B cell (primary cell): ENCODE measurements at places on chromosomes 12 and 14.

- no peak for DNase-seq
Observed at GRCh38 chr14:32524609-32525375, 195.7 kb downstream of the AKAP6 start.

GRCh38 chr12:41556176-41556575 is 368.1 kb downstream of the PDZRN4 start:
- no peak for DNase-seq

DNA sequence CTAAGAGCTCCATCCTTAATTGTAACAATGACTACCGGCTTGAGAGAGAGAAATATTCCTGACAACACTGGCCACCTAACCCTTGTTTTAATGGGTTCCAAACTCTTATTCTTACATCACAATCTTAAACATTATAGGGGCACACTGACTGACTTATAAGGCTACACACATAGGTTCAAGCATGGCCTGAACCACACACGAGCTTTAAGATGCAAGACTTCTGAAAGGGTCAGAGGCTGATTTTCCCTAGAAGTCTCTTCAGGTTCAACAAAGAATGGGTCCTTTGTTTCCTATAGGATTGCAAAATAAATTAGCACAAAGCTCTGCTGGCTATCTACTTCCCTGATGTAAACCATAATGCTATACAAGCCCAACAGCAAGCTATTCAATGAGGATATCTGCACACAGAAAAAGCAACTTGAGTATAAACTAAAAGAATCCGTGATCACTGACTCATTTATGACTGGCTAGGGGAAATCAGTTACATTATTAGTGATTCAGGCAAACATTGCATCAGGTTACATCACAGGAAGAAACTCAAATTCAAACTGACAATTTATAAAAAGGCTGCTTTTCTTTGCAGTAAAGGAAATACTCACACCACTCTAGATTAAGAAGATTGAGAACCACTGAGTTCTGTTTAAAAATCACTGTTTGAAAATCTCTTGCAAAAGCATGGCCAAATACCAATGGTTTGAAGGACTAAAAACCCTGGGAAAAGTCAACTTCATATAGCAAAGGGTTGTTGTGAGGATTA is 8.5 kb downstream of the BTG1 start:
- no peak for DNase-seq

- no peak for DNase-seq
Observed at GRCh38 chr12:114131824-114132223, 165.7 kb upstream of the RBM19 start.

GRCh38 chr14:27688841-27689444 is 1077.6 kb upstream of the FOXG1 start:
- no peak for DNase-seq

GRCh38 chr14:68638141-68638999 is 154.5 kb downstream of the ZFP36L1 start:
- no peak for DNase-seq

DNA sequence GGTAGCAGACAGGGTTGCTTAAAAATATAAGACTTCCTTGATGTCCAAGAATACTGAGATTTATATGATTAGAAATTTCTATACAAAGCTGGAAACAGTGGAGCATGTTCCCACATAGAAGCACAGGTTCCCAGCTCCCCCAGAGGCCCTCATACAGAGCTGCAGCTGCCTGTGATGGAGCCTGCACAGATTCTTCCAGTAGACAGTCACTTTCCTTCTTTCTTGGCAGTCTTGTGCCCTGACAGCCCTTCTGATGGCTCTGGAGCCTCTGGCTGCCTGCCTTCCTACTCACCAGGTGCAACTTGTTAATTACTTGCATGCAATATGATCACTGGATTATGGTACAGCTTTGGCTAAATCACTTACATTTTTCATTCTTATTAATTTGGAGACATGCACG is 44.4 kb downstream of the BICD1 start:
- no peak for DNase-seq

- DNase-seq = no peak
Observed at GRCh38 chr14:72443256-72443655, 450.6 kb downstream of the DPF3 start.

DNA sequence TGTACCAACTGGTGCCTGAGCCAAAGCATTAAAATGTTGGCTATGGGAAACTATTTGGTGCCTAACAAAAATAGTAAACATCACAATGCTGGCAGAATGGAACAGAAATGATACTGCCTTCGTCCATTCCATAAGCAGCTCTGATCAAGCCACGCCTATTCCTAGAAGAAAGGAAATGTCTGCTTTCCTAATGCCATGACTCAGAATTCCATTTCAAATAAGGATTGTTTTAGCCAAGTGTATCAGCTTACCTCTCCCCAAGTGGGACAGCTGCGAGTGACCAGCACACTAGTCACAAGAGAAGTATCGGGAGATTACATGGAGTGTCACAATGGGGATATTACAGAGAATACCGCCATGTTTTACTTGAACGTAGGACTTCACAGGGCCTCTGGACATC is 38.7 kb downstream of the GLT8D2 start:
- no peak for DNase-seq

DNA sequence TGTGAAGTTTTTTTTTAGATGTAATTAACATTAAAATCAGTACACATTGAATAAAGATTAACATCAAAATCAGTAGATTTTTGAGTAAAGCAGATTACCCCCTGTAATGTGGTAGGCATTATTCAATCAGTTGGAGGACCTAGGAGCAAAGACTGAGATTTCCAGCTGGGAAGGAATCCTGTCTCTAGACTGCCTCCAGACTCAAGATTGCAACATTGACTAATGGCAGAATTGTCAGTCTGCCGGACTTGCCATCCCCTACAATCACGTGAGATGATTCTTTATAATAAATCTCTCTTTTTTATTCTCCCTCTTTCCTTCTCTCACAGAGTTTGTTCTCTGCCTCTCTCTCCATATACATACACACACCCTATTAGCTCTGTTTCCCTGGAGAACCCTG is 51.4 kb upstream of the SLC6A15 start:
- no peak for DNase-seq

DNA sequence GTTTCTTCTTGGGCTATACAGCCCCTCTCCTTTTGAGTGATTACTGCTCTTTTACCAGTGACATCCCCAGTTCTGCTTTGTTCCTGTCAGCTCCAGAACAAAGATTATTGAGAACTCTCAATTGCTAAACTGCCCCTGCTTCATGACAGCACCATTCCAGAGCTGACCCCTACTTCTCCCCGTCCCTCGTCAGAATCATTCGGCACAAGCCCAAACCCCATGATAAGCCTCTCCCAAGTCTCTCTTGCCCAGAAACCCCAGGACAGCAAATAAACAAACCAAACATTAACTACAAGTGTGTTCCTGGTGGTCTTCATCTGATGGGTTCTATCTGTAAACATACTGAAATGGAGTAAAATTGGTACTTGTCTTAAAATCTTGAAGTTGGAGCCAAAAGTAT is 9.3 kb upstream of the DLGAP5 start:
- DNase-seq = no peak

GRCh38 chr12:47652521-47653234 is 53.2 kb downstream of the RPAP3 start:
- no peak for DNase-seq

GRCh38 chr12:131751335-131751734 is 40.4 kb downstream of the SFSWAP start:
- DNase-seq = no peak

GRCh38 chr12:55619354-55620138 is 17.1 kb upstream of the OR10P1 start:
- peak; percentile 88 for DNase-seq

GRCh38 chr12:84585776-84586395 is 326.7 kb downstream of the SLC6A15 start:
- no peak for DNase-seq

- DNase-seq = no peak
Observed at GRCh38 chr12:75704208-75704607, 192.8 kb upstream of the KRR1 start.

GRCh38 chr14:45916340-45916953 is 663.4 kb upstream of the MIS18BP1 start:
- no peak for DNase-seq

DNA sequence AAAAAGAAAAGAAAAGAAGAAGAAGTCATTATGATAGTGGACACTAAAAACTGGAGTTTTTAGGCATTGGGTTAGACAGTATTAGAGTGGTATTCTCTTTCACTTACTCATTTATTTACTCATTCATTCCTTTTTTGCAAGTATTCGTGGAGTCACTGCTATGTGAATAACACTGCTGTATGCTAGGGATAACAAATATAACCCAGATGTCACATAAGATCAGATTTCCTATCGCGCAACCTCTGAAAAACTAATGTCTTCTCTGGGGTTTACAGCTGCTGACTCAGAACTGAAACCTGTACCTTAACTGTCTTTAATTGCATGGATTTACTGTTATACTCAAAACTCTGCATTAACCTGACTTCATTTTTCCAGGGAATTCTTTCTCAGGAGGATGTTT is 353.7 kb downstream of the LRIG3 start:
- no peak for DNase-seq

DNA sequence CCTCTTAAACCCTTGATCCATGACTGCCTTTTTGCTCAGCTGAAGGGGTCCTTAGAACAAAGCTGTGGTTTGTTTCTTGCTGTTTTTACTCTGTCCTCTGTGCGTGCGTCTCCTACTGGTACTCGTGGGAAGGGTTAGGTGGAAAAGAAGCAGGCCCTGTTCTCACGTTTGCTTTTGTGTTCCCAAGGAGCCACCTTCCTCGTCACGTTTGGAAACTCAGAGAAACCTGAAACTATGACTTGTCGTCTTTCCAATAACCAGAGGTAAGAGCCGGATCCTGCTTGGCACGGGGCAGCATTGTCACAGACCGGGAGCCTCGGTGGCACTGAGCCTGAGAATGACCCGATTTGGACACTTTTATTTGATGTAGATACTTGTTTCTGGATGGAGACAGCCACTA is 13.1 kb downstream of the ZFYVE21 start:
- no peak for DNase-seq

GRCh38 chr14:94539181-94539580 is 22.1 kb upstream of the SERPINA4 start:
- DNase-seq = no peak
